HFFc6 (cell line): ENCODE measurements at places on chromosomes 1 and 21.

DNA sequence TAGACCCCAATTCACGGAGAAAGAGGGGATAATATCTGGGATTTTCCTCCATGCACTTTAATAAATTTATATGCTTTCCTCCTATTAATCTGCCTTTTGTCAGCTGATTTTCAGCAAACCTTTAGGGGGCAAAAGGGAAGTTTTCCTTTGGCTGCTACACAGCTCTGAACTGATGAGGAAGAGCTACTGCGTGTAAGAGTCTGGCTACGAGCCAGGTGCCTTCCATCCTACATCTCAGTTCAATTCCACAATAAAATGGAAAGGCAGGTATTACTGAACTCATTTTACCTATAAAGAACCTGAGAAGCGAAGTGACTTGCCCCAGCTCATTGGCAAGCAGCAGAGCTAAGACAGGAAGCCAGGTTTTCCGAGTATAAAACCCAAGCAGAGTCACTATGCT lies 28.3 kb upstream of the ZNF326 start:
- DNase-seq: no peak
- H3K4me1 ChIP-seq: peaks cover 23% of the 10 kb centered on the region
- H3K4me3 ChIP-seq: no peak overlapping the region
- peaks cover 2% of the 10 kb centered on the region; the same call in 1 of the 2 replicates for H3K27me3 ChIP-seq
- H3K36me3 ChIP-seq: no peaks in the 10 kb centered on the region
- no peak overlapping the region for H3K27ac ChIP-seq

- peak overlapping the region; percentile 46; the same call in 1 of the 2 replicates for H3K27ac ChIP-seq
- H3K4me1 ChIP-seq: peaks cover 43% of the 10 kb centered on the region
- peaks cover 6% of the 10 kb centered on the region; the same call in 1 of the 2 replicates for H3K27me3 ChIP-seq
These were observed 11.9 kb upstream of the CPLANE2 start for GRCh38 chr1:16248603-16249516.

GRCh38 chr1:12305377-12305776 lies 75.5 kb downstream of the VPS13D start:
- DNase-seq: no peak
- peaks cover 37% of the 10 kb centered on the region for H3K36me3 ChIP-seq
- H3K4me3 ChIP-seq: no peak overlapping the region
- peak overlapping the region; percentile 61 for H3K27ac ChIP-seq
- H3K4me1 ChIP-seq: peaks cover 44% of the 10 kb centered on the region

DNA sequence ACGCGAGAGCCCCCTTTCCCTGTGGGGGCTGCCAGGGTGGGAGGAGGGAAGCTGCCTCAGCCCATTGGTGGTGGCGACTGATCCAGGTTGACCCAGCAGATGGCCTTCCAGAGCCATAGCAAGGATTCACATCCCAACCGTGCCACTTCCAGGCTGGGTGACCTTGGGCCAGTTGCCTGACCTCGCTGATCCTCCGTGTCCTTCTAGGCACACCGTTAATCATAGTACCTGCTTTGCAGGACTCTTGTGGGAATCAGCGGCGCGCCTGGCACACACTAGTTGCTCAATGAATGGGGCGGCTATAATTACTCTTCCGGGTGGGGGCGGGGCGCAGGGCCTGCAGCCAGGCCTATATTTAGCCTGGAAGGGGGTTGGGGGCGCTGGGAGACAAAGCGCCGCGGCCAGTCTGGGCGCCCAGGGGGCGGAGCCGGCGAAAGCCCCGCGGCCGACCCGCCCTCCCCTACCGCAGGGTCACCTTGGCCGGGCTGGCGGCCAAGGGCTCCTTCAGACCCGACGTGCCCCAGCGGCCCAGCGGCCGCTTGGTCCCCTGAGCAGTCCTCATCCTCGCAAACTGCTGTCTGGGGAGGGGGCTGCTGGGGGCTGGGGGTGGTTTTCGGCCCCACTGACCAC lies 5.1 kb downstream of the HSPB7 start:
- peaks cover 5% of the 10 kb centered on the region for H3K27me3 ChIP-seq
- no peak overlapping the region for H3K27ac ChIP-seq
- peak; percentile 8 for DNase-seq
- no peaks in the 10 kb centered on the region for H3K36me3 ChIP-seq

DNA sequence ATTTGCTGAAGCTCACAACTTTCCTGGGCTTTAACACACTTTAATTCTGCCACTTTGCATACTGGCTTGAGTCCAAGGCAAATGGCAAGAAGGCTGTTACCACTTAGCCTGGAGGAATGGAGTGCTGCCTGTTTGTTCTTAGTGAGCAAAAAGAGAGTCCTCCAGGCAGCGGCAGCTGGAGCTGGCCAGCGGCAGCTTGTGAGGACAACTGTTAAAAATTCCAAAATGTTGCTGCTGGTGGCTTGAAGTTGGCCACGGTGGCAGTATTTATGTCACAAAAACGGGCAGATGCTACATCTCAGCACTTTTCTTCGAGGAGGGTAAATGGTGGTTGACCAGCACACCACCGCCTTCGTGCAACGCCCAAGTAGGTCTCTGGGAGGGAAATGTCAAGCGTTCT lies 27.3 kb downstream of the STPG1 start:
- H3K36me3 ChIP-seq: peaks cover 33% of the 10 kb centered on the region
- no peak for DNase-seq
- H3K27me3 ChIP-seq: peaks cover under 1% of the 10 kb centered on the region
